ENCODE measurements at places on chromosomes 4 and X. TPM values are rescaled to one million over a fixed set of nuclear protein-coding genes. Genes with fewer than 3 reads are reported as not detected.
A peak's percentile ranks its signal among the peaks of the same experiment; 100 is the strongest.

GRCh38 chr4:157115613-157116335 lies 39.8 kb downstream of the GLRB start:
- DNase-seq, result no peak

DNA sequence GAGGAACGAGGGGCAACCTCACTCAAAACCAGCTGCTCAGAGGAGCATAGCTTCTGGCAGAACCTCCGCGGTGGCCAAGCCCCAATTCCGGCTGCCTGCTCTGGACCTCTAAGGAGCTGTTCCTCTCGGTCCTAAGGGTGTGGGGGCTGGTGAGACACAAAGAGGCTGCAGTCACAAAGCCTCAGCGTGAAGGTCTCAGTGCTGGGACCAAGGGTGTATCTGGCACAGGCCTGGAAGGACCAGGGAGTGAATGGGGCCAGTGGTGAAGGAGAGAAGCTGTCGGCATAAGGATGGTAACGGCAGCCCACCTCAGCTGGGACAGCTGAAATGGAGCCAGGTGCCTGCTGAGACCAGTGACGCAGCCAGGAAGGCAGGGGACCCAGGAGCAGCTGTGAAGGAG lies 5.3 kb downstream of the PDE6B start:
- DNase-seq, result no peak

- peak; percentile 44 for DNase-seq
Measured at GRCh38 chr4:123599920-123600810, 203.6 kb downstream of the SPRY1 start.

DNA sequence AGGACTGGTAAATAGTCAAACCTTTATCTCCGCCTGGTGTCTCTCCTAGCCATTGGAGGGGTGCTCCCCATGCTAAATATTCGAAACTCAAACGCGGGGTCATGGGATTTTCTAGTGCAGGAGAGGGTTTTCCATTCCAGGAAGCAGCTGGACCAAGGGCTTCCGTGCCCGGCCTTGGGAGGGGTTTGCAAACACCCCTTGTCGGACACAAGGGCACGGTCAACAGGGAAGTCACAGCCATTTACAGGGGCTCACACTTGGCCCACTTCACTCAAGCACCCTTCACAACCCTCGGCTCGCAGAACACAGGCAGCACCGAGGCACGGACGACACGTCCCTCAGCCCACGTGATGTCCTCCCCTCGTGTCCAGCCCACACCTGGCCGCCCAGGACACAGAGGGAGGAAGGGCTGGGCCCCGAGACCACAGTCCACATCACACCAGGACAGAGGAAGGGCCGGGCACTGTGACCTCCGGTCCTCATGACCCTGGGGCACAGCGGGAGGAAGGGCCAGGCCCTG lies 10.3 kb upstream of the PLCXD1 start:
- no peak for DNase-seq

DNA sequence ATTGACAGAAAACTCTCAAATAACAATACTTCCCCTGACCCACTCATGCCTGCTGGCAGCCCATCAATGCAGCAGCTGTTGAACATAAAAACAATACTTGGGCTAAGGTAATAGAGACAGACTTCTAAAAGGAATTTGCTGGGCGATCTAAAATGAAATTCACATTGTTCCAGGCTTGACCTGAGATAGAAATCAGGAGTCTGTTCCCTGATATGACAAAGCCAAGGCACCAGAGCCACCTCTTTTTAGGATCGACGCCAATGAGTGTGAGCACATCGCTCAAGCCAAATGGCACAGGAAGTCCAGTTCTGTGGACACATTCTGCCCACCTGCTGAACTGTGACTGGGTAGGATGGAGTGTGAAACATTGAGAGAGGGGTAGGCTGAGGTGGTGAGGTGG lies 4.9 kb downstream of the SEPTIN11 start:
- no peak for DNase-seq

- DNase-seq, result no peak
Measured at GRCh38 chr4:68148800-68149685, 19.4 kb upstream of the TMPRSS11F start.

DNA sequence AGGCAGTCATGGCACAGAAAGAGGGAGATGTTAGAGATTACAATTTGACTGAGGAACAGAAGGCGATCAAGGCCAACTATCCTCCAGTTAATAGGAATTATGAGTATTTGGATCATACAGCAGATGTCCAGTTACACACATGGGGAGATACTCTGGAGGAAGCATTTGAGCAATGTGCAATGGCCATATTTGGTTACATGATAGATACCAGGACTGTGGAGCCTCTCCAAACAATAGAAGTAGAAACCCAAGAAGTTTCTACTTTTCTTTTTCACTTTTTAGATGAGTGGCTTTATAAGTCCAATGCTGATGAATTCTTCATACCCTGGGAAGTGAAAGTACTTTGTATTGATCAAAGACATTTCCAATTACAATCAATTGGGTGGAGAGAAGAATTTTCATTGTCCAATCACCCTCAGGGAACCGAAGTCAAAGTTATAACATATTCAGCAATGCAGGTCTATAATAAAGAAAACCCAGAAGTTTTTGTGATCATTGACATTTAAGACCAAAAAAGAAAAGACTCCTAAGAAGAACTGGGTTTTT lies 139.1 kb downstream of the MAB21L2 start:
- DNase-seq, result no peak

- DNase-seq, result no peak
Measured at GRCh38 chrX:46531442-46531841, 13.8 kb downstream of the ZNF674 start.

Gene SHISA3
- polyA plus RNA-seq, result 97.1 TPM

Gene TMEM150C
- 21.9 TPM for polyA plus RNA-seq

Gene TBX22
- 1.2 TPM for polyA plus RNA-seq

Gene SORBS2
- polyA plus RNA-seq, result 79.5 TPM
